ENCODE measurements at places on chromosomes 5 and 9. TPM values are rescaled to one million over a fixed set of nuclear protein-coding genes. Genes with fewer than 3 reads are reported as not detected.

Gene HRCT1
- total RNA-seq = 0.62 TPM

DNA sequence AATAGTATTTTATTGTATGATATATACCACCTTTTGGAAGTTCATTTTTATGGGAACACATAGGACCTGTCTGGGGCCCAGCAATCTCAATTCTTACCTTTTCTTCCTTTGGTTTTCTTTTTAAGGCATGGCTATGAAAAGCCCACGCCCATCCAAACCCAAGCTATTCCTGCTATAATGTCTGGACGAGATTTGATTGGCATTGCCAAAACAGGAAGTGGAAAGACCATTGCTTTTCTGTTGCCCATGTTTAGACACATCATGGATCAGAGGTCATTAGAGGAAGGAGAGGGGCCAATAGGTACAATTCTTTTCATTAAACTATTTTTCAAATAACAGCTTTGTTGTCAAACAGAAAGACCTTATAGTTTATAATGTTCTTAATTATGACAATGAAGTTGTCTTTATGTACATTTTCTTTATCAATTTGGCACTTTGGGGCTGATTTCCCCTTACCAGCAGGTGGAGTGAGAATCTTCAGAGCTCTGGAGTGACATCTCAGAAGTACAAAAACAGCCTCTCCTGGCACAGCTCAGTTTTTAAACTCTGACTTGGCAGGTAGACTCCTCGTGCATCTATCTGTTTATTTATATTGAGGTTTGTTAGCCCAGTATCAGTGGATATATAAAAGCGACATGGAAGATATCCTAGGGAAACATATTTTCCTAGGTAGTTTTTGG, 25.8 kb downstream of the DDX46 start:
- H3K4me1 ChIP-seq = peaks cover 9% of the 10 kb centered on the region
- no peak overlapping the region for H3K4me3 ChIP-seq
- H3K27me3 ChIP-seq = no peaks in the 10 kb centered on the region
- H3K36me3 ChIP-seq = peaks cover 45% of the 10 kb centered on the region

DNA sequence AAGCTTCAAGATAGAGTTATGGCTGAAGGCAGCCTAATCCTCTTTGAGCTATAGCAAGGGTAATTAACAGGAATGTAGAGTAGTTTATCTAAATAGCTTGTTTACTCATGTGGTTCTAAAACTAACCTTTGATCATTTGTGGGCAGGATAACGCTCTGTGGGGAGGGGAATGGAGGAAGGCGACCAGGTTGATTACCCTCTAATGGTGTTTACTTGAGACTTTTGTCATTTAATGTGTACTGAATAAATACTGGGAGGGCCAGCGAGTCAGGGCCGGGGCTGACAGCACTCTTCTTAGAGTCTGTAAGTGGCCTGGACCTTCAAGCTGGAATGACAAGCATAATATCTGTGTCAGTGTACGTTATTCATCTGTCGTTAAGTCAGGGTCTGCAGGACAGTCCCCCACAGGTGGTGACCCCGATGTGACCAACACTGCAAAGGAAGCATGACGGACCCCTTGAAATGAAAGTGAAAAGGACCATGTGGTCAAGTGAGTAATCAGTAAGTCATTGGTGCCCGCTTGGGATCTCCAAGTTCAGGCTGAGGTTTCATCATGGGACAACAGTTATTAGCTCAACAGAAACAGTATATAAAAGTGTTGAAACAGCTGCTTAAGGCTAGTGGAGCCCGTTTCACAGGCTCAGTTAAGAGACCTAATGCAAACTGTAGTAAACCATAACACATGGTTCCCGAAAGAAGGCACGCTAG, 162.6 kb downstream of the CPLANE1 start:
- no peak overlapping the region for H3K4me3 ChIP-seq
- no peaks in the 10 kb centered on the region for H3K27me3 ChIP-seq
- H3K4me1 ChIP-seq = peaks cover 4% of the 10 kb centered on the region
- H3K27ac ChIP-seq = no peak overlapping the region
- H3K36me3 ChIP-seq = no peaks in the 10 kb centered on the region
- peak; percentile 39 for DNase-seq

- DNase-seq = no peak
- H3K27me3 ChIP-seq = no peaks in the 10 kb centered on the region
- no peak overlapping the region for H3K27ac ChIP-seq
- H3K4me1 ChIP-seq = no peaks in the 10 kb centered on the region
- H3K36me3 ChIP-seq = no peaks in the 10 kb centered on the region
These were observed 26.1 kb downstream of the GLT6D1 start for GRCh38 chr9:135612981-135613910.

GRCh38 chr5:130066644-130067043, 162.4 kb downstream of the CHSY3 start:
- no peak overlapping the region for H3K27ac ChIP-seq
- H3K4me3 ChIP-seq = no peak overlapping the region
- H3K36me3 ChIP-seq = no peaks in the 10 kb centered on the region
- no peaks in the 10 kb centered on the region for H3K27me3 ChIP-seq
- peak; percentile 32 for DNase-seq

DNA sequence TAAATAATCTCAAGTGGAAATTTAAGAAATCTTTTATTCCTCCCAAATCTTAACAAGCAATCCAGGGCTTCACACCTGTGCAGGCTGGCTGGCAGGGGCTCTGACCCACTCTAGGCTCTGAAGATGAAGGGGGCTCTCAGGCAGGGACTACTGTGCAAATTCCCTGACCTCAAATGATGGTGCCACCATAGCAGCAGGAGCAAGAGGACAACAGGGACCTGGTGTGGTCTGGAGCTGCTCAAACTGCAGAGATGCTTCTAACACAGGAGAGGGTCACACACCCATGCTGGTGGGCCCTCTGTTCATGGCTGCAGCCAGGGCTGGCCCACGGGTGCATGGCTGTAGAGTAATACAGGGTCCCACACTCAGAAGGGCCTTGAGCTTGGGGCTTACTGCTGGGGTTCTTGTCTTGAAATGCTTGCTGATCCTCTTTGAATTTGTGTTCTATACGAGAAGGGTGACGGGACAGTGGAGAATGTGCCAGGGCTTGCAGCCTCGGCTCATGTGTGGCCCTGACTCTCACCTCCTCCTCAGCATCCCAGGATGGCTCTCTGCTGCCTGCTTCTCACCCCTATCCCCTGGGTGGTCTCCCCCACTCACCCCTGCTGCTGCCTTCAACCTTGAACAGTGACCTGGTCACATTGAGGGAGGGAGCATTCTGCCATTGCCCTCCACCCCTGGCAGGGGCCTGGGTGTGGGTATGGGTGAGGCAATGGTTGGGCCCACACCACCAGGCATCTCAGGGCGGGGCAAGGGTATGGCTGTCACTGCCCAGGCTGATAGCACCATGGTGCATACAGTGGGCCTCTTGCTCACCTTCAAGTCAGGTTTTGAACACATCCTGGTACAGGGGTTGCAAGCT, 191.7 kb downstream of the FSTL4 start:
- DNase-seq = no peak
- H3K36me3 ChIP-seq = no peaks in the 10 kb centered on the region
- peaks cover 4% of the 10 kb centered on the region for H3K4me1 ChIP-seq
- no peak overlapping the region for H3K4me3 ChIP-seq
- no peak overlapping the region for H3K27ac ChIP-seq

DNA sequence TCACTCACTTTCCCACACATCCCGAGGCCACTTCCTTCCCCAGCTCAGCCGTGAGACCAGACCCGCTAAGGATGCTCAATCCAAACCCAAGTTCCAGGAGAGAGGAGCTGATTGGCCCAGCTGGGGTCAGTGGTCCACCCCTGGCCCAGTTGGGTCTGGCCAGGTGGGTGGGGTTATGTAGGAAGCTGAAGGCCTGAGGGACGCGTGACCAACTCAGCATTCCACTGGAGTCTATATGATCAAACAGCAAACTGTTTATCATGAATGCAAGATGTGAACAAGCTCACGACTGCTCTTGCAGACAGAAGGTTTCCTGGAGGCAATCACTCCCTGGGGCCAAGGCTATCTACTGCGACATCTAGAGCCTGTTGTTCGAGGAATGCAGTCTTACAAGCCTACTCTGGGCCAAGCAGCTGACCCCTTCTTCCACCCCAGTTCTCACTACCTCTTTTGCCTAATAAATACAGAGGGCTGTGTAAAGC, 4.9 kb upstream of the RAPGEF1 start:
- DNase-seq = no peak
- H3K4me3 ChIP-seq = no peak overlapping the region
- H3K27me3 ChIP-seq = peaks cover 2% of the 10 kb centered on the region
- no peak overlapping the region for H3K27ac ChIP-seq
- no peaks in the 10 kb centered on the region for H3K4me1 ChIP-seq
- H3K36me3 ChIP-seq = no peaks in the 10 kb centered on the region

GRCh38 chr9:106653213-106653612, 209.8 kb upstream of the ZNF462 start:
- no peak for DNase-seq
- no peak overlapping the region for H3K4me3 ChIP-seq
- no peaks in the 10 kb centered on the region for H3K27me3 ChIP-seq
- no peaks in the 10 kb centered on the region for H3K36me3 ChIP-seq
- no peak overlapping the region for H3K27ac ChIP-seq
- no peaks in the 10 kb centered on the region for H3K4me1 ChIP-seq

DNA sequence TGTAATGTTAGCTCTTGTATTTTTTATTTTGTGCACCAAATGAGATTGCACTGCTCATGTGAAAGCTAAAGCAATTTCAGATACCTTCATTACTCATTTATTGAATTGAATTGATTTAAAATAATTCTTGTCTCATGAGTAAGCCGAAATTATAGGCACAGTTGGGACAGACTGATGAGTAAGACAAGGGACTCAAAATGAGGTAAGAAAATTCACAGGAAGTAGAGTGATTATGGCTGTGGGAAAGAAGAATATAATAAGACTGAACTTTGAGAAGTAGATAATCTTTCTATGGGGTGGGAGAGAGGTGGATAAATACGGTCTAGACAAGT, 51.1 kb downstream of the NUDT12 start:
- no peaks in the 10 kb centered on the region for H3K36me3 ChIP-seq
- no peaks in the 10 kb centered on the region for H3K27me3 ChIP-seq
- H3K27ac ChIP-seq = no peak overlapping the region
- H3K4me1 ChIP-seq = peaks cover 5% of the 10 kb centered on the region
- peak; percentile 26 for DNase-seq

Gene PCA3
- total RNA-seq = not detected

- H3K36me3 ChIP-seq = no peaks in the 10 kb centered on the region
- H3K27me3 ChIP-seq = peaks cover 5% of the 10 kb centered on the region
- no peak overlapping the region for H3K27ac ChIP-seq
- H3K4me1 ChIP-seq = peaks cover 5% of the 10 kb centered on the region
- DNase-seq = no peak
These were observed 127.6 kb downstream of the GADD45G start for GRCh38 chr9:89732295-89732938.

Gene THBS4
- 0.55 TPM for total RNA-seq

DNA sequence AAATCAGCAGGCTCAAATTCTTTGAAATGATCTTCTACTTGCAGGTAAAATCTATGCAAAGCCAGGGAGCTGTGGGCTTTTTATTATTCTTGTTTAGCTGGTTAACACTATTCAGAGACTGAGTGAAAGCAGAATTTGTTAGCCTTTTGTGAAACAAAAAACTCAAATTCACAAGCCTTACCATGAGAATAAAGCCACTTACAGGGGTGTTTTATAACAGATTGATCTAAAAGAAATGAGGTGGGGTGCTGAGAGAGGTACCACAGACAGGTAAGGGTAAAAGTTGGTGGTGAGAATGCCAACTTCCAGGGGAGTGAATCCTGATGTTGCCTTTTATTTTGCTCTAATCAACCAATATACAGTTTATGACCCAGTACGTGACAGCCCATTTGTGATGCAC, 1585.6 kb downstream of the EFNA5 start:
- H3K4me3 ChIP-seq = no peak overlapping the region
- no peaks in the 10 kb centered on the region for H3K36me3 ChIP-seq
- H3K27ac ChIP-seq = no peak overlapping the region

GRCh38 chr9:132244582-132245455, 83.0 kb downstream of the NTNG2 start:
- no peaks in the 10 kb centered on the region for H3K36me3 ChIP-seq
- H3K27ac ChIP-seq = no peak overlapping the region
- no peak for DNase-seq

DNA sequence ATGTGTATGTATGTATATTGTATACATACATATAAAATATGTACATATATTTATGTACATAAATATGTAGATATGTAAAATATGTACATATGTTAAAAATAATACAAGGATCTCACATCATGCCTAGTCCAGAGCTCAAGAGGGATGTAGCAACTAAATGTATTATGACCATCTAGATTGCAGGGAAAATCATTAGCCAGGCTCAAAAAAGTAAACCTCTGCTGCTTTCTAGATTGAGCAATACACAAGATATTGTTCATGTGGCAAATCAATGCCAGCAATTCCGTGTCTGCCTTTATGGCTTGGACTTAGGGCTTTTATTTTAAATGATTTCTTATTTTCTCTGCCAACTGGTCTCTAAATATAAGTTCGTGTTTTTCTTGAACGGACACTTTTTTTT, 65.2 kb downstream of the RAI14 start:
- no peak overlapping the region for H3K4me3 ChIP-seq
- no peak for DNase-seq
- peaks cover 17% of the 10 kb centered on the region for H3K36me3 ChIP-seq
- H3K27me3 ChIP-seq = no peaks in the 10 kb centered on the region

- H3K4me3 ChIP-seq = no peak overlapping the region
- DNase-seq = no peak
- no peak overlapping the region for H3K27ac ChIP-seq
These were observed 10.0 kb downstream of the TRAF1 start for GRCh38 chr9:120916588-120916987.

Gene SPINK4
- not detected for total RNA-seq

- no peaks in the 10 kb centered on the region for H3K27me3 ChIP-seq
- no peak for DNase-seq
- H3K4me1 ChIP-seq = peaks cover 47% of the 10 kb centered on the region
These were observed 52.3 kb downstream of the VAV2 start for GRCh38 chr9:133939845-133940244.

DNA sequence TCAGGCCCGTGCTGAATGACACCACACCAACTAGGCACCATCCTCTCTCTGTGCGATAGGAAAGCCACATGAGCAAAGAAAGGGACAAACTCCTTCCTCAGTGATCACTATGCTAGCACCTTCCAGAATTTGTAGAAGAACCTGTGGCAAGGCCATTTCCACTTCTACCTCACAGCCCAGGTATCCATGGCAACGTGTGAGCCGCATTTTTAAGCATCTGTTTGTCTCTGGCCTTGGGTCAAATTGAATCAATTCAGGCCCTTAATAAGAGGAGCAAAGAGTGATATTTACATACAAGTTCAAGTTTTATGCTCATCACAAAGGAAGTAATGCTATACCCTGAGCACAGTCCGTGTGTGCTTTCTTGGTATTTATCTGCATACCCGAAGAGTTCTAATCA, 179.3 kb downstream of the SLC12A2 start:
- DNase-seq = no peak
- H3K36me3 ChIP-seq = peaks cover 2% of the 10 kb centered on the region
- H3K27ac ChIP-seq = no peak overlapping the region
- no peaks in the 10 kb centered on the region for H3K4me1 ChIP-seq

Gene ADAMTSL1
- 12.6 TPM for total RNA-seq

Gene FGF10
- total RNA-seq = not detected

Gene NDUFAF2
- total RNA-seq = 43.9 TPM

GRCh38 chr5:134577796-134578577, 52.5 kb downstream of the JADE2 start:
- H3K27ac ChIP-seq = no peak overlapping the region
- H3K36me3 ChIP-seq = no peaks in the 10 kb centered on the region
- no peaks in the 10 kb centered on the region for H3K27me3 ChIP-seq
- peak; percentile 39 for DNase-seq

Gene ASPN
- total RNA-seq = not detected

GRCh38 chr5:40071870-40072269, 607.8 kb upstream of the PTGER4 start:
- H3K27me3 ChIP-seq = no peaks in the 10 kb centered on the region
- no peak overlapping the region for H3K4me3 ChIP-seq
- no peaks in the 10 kb centered on the region for H3K4me1 ChIP-seq
- no peak overlapping the region for H3K27ac ChIP-seq

- no peak overlapping the region for H3K4me3 ChIP-seq
- DNase-seq = no peak
- no peaks in the 10 kb centered on the region for H3K36me3 ChIP-seq
- H3K27ac ChIP-seq = no peak overlapping the region
These were observed 78.0 kb downstream of the PTCH1 start for GRCh38 chr9:95438561-95439357.

Measured in astrocyte (in vitro differentiated cells and primary cell).